ENCODE measurements at places on chromosomes 6 and 20.

DNA sequence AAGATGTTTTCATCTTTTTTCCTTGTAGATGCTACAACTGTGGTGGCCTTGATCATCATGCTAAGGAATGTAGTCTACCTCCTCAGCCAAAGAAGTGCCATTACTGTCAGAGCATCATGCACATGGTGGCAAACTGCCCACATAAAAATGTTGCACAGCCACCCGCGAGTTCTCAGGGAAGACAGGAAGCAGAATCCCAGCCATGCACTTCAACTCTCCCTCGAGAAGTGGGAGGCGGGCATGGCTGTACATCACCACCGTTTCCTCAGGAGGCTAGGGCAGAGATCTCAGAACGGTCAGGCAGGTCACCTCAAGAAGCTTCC is 101.5 kb downstream of the POPDC3 start:
- DNase-seq, result no peak

DNA sequence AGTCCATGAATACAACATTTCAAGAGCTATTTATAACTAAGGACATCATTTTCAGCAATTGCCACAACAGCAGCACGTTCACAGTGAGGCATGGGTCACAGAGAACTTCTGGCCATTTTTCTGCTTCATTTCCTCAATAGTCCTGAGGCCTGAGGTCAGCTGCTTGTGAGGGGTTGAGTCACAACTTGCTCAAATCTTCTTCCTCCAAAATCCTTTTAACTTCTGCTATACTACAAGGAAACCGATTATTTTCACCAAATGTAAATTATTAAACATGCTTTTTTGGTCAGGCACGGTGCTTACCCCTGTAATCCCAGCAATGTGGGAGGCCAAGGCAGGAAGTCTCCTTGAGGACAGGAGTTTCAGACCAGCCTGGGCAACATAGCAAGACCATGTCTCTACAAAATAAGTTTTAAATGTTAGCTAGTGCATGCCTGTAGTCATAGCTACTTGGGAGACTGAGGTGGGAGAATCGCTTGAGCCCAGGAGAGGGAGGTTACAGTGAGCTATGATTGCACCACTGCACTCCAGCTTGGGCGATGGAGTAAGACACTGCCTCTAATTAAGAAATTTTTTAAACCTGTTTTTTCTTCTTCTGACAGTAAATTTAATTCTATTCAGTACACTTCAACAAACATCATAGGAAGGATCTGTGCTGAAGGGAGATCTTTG is 11.1 kb upstream of the SLC16A10 start:
- DNase-seq, result no peak

- DNase-seq, result no peak
These were observed 635 bp upstream of the C20orf203 start for GRCh38 chr20:32674362-32674789.

DNA sequence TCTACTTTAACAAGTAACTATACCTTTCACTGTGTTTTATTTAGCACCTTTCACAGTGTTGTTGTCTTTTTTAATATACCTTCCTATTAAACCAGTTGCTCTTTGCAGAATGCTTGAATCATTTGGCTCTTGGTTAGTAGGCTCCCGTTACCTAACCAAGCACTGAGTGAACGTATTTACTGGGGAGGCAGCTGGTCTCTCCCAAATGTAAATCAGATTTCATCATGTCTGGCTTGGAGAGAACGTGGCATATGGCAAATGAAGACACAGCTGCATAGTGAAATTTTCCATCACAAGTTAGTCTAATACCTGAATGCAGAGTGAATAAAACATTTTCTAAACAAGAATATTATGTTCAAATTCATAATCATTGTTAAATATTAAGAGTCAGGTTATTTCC is 12.4 kb downstream of the HTR1E start:
- no peak for DNase-seq

DNA sequence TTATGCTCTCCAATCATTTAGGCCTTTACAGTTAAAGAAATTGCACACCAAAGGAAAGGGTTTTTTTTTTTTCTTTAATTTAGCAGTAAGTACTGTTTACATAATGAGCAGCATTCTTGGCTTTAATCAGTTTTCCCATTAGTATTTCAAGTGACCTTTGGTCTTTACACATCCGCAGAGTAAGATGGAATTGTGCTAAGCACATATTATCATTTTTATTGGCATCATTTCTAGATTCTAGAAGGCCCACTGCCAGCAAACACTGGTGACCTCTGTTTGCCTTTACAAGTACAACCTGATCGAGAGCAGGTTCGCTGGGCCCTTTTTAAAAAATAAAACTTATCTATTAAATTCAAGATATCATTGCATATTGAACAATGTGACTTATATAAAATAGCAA is 104.3 kb downstream of the ADGRG6 start:
- no peak for DNase-seq

DNA sequence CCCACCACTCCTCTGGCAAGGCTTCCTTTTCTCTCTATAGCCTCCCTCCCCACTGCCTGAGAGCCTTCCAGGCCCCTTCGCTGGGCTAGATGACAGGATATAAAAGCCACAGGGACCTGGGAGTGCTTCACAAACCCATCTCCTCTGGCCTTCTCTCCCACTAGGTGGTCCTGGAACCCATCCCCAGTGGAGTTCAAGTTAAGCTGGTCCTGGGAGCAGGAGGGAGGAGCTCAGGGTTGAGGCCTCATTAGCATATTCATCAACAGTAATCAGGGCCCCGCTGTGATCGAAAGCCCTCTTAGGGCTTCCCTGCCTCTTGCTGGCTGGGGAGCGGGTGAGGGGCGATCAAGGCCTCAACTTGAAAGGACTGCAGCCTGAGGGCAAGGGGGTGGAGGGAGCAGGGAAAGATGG is 9.1 kb downstream of the EBF4 start:
- no peak for DNase-seq

- no peak for DNase-seq
These were observed 54.3 kb downstream of the TCP11 start for GRCh38 chr6:35086636-35087360.

- DNase-seq, result no peak
These were observed 68.8 kb downstream of the TTLL2 start for GRCh38 chr6:167393731-167394130.

- DNase-seq, result no peak
These were observed 2.4 kb downstream of the HM13 start for GRCh38 chr20:31516651-31517050.

Measured in cortex of kidney (tissue), 1 donor.